Caudate nucleus (tissue), 63 donors: ENCODE measurements at places on chromosomes 16 and 17.
A peak's percentile ranks its signal among the peaks of the same experiment; 100 is the strongest.

GRCh38 chr16:84291226-84291625, 3.5 kb upstream of the WFDC1 start:
- no peak for DNase-seq

DNA sequence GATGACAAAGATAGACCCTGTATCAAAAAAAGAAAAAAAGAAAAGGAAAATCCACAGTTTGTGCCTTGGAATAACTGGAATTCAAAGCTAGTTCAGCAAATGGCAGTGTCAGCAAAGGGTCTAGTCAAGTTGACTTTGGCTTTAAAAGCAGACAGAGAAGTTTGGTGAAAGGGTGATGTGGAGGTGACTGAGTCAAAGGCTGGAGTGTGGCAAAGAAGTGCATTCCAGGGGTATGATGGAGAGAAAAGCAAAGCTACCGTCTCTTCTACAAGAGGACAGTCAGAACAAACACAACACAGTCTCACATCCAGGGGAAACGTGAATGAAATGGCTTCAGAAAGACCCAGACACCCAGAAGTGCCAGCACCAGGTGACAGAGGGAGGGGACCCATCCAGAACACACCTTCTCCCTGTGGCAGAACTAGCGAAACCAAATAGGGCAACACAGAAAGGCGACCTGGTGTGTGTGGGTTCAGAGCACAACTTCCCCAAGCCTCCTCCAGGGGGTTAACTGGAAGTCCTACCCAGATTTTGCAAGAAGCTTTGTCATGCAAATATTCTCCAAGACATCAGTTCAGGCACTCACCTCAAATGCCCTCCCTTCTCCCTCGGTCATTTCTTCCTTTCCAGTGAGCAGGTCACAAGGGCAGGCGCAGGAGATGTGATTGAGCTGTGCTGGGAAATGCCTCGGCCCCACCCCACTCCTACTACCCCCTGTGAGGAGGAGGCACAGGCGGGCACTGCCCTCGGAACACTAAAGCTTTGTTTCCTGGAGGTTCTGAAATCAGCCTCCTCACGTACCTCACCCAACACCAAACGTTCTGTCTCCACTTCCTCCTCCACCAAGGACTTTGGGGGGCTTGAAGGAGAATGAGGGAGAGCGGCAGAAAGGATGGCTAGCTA, 481.9 kb downstream of the SOX9 start:
- no peak for DNase-seq

GRCh38 chr16:8373676-8374431, 216.5 kb downstream of the TMEM114 start:
- DNase-seq = no peak

DNA sequence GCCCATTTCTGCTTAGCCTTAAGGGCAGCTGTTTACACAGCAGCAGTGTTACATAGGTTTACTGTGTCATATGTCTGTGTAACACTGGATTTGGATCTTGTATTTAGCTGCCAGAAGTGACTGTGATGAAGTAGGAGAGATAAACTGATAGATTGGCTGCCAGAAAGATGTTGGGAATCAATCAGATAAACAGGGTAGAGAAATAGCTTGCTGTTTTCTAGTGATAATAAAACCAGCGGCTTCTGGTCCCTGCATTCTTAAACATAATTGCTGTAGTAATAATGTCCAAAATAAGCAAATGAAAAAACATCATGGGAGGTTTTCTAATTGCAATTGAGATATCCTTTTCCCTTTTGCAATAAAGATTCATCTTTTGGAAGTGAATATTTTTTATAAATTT, 68.7 kb downstream of the AATF start:
- no peak for DNase-seq

GRCh38 chr17:740240-741017, 8.0 kb downstream of the TLCD3A start:
- no peak for DNase-seq

GRCh38 chr17:2309338-2310154, 5.8 kb downstream of the SRR start:
- DNase-seq = no peak

- DNase-seq = no peak
Measured at GRCh38 chr17:15890279-15890892, 54.5 kb upstream of the ADORA2B start.

DNA sequence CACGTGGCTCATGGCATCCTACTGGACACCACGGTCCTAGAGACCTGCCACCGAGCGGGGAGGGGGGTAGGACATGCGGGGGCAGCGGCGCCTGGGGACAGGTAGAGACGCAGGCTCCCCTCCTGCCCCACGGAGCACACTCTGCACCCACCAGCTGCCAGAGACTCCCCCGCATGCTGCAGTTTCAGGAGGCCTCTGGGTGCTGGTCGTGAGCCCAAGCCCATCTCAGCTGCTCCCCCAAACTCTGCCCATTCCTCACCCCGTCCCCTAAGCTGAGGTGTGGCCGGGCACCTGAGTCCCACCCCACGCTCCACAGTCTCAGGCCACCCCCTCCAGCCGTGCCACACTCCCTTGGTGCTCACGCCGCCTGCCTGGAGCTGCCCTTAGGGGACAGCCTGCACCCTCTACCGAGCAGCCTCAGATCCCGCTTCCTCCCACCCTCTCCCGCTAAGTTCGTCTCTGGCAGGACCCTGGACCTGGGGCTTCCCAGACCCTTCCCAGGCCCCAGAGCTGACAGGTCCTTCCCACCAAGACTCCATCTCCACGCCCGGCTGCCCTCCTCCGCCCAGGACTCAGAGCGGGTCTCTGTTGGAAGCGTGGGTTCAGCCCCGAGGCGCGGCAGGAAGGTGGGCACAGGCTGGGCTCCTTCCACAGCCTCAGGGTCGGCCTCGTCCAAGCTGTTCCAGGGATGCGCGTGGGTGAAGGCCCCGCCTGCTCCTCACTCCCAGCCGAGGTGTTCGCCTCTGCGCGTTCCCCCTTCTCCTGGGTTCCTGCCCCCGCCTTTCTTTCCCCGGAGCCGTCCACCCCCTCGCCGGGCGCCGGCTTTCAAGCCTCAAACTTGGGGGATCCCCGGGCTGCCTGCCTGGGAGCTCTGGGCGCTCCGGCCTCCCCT, 1.3 kb downstream of the RAB40B start:
- peak; percentile 69 for DNase-seq
